ENCODE measurements at places on chromosomes 4 and X.

DNA sequence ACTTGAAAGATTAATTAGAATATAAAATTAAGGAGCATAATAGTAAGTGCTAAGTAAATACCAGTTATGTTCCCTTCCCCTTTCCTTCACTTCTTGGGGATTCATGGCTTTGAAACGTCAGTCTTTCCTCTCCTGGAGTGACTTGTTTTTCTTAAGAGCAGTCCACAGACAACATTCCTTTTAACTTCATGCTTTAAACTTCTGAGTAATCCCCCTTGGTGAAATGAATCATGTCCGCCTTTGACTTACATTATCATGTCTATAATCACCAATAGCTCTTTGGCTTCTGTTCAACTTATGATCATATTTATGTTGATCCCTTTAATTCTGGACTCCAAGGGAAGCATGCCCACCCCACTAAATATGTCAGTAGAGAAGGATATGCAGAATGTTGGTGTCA is 1012.1 kb upstream of the SLIT2 start:
- no peak for DNase-seq

DNA sequence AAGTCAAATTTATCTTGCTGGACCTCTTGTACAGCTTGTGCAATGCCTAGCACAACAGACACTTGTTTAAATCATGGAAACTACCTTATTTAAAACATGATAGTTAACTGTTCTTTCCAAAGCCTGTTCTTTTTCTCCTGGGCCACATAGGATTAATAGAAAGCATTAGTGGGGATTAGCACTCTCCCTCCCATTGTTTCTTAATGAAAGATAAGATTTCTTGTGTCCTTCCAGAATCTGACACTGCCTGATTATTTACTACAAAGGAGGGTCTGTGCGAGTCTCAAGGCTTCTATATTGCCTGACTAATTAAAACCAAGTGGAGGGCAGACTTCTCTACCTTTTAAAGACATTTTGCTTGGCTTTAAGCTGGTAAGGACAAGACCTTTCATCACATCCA is 8.5 kb upstream of the ELMOD2 start:
- no peak for DNase-seq

DNA sequence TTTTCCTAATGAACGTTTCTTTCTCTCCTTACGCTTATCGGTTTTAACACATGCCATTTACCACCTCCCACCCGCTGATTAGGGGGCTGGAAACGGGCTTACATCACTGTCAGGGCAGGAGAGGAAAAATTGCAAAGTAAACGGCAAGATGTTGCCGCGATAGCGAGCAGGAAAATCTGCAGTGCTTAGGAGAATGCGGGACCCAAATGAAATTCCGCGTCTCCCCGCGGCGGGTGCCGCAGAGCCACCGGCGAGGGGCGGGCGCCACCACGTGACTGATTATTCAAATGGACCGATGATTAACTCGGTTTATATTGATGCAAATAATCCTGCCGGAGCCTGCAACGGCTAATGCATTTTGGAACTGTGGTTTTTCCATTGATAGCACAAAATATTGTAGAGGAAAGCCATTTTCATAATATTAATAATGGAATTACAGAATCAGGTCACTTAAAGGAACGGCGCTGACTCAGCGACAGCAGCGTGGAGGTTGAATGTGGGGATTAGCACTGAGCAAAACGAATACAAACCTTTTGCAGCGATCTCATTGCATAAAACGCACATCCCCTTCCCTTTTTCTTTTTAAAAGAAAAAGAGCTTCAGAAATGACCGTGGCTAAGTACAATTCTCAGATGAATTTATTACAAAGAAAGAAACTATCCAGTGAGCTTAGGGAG is 224.2 kb downstream of the STIM2 start:
- peak; percentile 33 for DNase-seq

DNA sequence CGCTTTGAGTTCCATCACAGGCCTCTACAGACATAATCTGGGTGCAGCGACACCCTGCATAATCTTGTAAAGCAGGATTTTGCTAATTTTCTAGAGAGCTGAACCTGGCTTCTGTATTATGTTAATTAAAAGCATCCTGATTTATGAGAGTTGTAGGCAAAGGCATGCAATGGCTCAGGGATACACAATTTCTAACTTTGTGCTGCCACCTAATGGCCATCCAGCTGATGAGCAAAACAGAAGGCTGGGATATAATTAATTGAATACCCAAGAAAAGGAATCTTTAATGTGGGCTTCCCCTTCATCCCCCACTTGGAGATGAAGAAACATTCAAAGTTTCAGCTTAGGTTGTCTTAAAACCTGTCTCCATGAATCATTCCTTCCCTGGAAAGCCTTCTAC is 78.1 kb downstream of the BMP15 start:
- DNase-seq, result peak; percentile 37

GRCh38 chr4:167544391-167544790 is 310.1 kb upstream of the SPOCK3 start:
- DNase-seq, result no peak

- DNase-seq, result no peak
Observed at GRCh38 chr4:74365761-74366160, 816 bp downstream of the EREG start.

GRCh38 chr4:13918991-13919441 is 291.5 kb upstream of the BOD1L1 start:
- DNase-seq, result no peak

DNA sequence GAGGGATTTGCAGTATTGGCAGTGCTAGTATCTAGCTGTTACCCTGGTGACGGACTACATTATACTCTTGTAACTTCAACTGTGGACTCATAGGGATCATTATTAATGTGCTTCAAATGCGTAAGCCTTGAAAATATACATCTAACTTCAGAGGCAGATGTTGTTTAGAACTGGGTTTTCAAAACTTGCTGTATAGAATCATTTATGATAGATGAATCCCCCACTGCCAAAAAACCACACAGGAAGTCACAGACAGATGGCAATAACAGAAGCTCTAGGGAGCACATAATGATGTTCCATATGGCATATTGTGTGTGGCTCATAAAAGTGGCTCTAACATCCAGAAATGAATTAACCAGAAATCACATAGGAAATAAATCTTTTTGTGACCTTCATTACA is 62.3 kb upstream of the RELL1 start:
- no peak for DNase-seq

DNA sequence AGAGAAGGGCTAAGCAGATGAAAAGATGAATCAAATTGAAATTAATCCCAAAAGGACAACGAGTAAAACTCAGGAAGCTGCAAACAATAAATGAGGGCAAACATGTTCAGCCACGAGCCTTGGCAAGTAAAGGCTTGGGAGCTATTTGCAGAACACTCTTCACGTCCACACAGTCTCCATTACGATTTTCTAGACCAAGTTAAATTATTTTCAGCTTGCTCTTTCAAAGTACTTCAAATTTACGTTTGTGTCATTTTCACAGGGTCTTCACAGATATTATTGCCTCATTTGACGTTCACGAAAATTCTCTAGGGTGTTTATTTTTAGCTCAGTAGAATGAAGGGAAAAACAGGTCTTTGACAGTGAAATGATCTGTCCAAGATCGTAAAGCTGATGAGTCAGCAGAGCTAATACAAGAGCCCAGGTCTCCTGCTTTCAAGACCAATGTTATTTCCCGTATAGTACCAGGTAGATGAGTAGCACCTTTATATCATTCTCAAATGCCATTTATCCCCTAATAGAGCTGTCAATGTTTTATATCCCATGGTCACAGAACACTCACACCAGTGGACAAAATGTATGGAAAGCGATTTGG is 20.9 kb downstream of the KLB start:
- no peak for DNase-seq

DNA sequence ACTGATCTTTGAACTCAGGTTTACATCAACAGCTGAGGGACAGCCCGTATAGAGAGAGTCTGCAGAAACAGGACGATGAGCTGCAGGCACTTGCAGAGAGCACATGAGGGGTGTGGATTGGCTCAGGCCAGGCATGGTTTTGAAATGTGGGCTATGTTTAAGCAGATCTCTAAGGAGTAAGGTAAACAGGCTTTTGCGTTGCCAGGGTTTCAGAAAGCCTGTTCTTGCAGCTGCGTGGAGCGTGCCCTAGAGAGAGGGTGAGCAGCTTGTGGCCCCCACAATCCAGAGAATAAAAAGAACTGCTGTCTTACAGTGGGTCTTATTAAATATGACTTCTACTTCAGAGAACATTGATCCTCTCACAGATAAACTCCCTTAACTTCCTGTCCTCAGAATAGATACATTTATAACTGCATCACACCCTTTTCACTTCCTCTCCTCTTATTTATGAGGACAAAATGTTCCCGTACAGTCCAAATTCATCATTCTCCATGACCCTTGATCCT is 64.1 kb downstream of the TMA16 start:
- peak; percentile 12 for DNase-seq

DNA sequence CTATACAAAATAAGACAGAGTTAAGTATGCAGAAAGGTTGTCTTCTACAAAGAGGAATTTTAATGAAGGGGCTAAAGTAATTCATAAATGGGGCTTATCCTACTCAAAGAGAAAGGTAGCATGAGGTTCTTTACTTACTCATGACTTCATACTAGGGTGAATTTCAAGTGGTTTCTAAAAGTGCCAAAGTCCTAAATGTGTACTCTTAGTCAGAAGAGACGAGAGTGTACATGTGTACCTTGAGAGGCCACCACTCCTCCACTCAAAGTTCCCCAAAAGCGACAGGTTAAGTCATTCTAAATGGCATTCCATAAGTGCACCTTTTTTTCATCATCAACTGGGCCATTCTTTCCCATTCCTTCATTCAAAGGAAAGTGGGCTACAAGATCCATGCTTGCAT is 21.9 kb downstream of the EDA2R start:
- no peak for DNase-seq

- no peak for DNase-seq
Observed at GRCh38 chr4:94635177-94635576, 122.6 kb upstream of the BMPR1B start.

- DNase-seq, result no peak
Observed at GRCh38 chrX:133796282-133796681, 189.1 kb downstream of the GPC3 start.

- no peak for DNase-seq
Observed at GRCh38 chrX:117919755-117920154, 196.9 kb downstream of the KLHL13 start.

- DNase-seq, result no peak
Observed at GRCh38 chrX:644304-645281, 14.0 kb downstream of the SHOX start.

GRCh38 chr4:34566091-34566490 is 1678.2 kb downstream of the ARAP2 start:
- no peak for DNase-seq

DNA sequence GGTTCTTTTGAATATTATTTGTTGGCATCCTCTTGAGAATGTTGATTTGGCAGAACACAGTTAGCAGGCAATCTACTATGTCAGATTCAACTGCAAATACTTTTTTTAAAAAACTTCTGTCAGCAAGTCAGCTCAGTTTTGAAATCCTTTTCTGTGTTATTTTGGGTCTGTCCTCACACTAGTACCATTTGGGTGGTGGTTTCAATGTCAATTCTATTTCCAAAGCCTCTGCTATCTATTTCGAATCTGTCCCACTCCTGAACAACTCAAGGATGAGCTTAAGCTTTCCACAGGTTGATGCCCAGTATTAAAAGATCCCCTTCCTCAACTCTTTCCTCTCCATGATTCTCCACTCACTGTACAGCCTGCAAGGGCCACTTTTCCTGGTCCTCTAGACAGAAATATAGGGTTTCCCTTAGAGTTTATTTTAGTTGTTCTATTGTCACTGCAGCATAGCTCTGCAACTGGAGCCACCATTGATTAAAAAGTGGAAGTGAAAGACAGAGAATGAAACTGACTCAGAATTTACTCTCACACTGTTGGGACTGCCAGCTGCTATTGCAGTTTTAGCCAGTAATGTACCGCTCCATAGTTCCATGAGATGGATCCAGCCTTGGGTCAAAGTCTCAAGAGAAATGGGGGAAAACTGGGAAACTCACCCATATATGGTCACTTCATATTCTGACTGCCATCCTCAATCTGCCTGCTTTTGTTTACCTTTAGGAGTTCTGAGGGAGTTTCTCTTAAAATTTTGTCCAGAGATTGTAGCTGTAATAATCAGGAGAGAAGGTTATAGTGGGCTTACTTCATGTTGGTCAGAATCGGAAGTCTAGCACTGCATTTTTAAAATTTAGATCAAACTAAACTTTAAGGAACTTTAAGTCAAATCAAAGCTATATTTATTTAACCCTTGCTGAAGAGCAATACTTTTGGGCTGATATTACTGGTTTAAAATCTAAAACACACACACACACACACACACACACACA is 14.6 kb downstream of the HDX start:
- DNase-seq, result no peak

DNA sequence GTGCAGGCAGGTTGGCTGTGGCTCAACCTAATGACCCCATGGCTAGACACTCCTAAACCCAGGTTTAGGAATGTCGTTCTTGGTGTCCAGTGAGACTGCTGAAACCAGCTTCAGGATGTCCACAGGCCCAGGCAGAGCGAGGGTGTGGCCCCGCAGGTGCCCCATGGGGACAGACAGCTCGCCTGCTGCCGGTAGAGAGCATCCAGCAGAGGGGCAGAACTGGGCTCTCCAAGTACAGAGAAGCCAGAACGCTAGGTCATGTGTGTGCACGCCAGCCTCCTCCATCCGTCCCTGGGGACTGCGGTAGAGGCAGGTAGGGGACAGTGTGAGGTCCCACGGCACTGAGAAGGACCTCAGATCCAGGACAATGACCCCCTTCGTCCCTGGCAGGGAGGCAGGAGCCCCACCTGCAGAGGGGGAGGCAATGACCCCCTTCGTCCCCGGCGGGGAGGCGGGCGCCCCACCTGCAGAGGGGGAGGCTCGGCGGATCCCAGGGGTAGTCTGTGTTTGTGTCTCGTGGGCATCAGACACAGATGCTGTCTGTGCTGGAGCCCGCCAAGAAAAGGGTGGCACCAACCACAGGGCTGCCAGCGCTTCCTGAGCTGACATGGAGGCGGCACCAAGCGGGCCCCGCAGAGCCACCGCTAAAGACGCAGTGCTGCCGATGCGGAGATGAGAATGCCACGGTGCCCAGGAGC is 118.4 kb downstream of the FAM53A start:
- DNase-seq, result no peak

DNA sequence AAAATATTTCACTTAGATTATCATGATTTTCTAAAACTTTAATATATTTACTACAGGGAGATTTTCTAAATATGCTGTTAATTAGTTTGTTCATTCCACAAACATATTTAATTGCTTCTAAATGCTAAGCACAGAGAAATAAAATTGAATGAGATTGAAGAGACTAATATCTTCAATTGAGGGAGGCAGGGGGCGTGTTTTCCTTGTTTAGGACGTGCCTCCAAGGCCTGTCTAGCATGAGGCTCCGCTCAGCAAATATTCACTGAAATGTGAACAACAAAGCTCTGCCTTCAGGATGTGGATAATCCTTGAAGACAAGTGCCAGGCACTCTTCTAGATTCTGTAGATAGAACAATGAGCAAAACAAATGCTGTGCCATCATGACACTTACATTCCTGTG is 98.1 kb downstream of the TSPAN5 start:
- DNase-seq, result no peak

GRCh38 chr4:162871990-162872389 is 294.7 kb downstream of the NAF1 start:
- DNase-seq, result no peak

- no peak for DNase-seq
Observed at GRCh38 chr4:136329042-136329662, 1203.1 kb downstream of the PCDH18 start.

GRCh38 chrX:39828971-39829370 is 268.8 kb downstream of the BCOR start:
- DNase-seq, result no peak
